ENCODE measurements at places on chromosomes 4 and X.

DNA sequence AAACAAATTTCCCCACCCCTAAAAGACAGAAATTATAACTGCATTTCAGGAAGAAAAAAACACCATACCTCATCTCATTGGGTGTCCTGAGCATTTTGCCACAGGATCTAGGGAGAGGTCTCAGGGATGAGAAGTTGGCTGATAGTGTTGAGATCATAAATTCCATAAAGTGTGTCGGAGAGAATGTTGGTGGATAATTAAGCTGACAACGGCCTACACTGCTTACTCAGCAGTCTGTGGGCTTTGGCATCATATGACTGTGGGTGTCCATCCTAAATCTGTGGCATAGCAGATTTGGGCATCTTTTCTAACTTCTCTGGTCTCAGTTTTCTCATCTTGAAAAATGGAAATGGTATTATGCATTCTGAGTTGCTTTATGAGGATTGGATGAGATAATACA is 12.3 kb downstream of the CENPVL3 start:
- no peak for DNase-seq

DNA sequence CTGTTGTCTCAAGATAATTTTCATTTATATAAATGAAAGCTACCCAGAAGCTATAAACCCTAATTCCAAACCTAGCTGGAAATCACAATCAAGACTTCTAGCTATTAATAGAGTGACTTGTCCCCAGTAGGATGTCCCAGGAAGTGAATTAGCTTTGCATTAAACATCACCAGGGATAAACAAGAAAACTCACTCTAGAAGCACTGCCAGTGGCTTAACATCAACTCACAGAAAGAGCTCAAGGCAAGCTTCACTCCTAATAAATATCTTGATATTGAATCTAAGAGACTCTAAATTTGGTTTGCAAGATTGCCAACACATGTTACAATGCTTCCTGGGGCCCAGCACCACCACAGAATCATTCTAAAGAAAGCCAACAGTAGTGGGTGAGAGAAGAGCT is 468.7 kb upstream of the FAM241A start:
- no peak for DNase-seq

DNA sequence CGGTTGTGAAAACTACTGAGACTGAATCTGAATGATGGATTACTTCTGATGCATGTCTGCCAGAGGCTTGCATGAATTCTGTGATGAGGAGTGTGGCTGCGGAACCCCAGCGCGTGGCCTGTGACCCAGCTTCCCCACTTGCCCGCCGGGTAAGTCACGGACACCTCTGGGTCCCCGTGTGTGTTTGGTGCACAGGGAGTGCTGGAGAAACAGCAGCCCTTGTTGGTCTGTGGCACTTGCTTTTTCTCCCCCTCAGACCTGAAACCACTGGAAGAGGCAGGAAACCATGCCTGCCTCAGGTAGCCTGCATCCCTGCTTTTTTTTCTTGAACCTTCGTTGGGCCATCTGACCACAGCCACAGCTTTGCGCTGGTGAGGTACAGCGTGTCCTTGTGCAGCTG is 51.9 kb upstream of the TADA2B start:
- DNase-seq, result no peak

GRCh38 chrX:151985531-151985930 is 11.1 kb upstream of the GABRE start:
- DNase-seq, result no peak

GRCh38 chr4:72606751-72607150 is 37.7 kb upstream of the ADAMTS3 start:
- DNase-seq, result no peak

- no peak for DNase-seq
These were observed 189.5 kb downstream of the ARAP2 start for GRCh38 chr4:36054694-36055422.

DNA sequence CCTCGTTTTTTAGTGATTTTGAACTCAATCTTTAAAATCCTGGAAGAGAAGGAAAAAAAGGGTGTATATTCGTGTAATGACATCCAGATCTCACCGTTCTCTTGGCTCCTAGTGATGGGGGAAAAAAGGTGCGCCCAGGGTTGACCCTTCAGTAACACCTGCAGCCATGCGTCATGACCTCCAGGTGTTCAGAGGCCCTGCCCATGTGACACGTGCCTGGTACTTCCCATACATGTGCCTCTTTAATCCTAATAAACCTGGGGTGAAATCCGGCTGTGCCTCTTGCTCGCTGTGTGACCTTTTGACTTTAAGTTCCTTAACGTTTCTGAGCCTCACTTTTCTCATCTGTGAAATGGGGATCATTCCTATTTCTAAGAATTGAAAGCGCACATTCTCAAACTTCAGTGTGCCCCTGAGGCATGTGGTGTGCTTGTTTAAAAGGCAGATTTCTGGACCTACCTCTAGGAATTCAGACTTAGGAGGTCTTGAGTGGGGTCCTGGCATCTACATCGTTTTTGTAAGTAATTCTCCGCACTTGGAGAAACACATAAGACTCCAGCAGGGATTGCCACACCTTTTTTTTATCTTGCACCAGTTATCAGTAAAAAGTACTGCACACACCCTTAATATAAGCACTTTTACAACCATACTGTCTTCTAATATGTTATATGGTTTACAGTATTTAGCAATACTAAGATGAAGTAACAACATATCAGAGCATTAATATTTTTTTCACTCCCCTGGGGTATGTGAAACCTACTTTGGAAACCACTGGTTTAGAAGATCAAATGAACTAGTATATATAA is 90.1 kb downstream of the RELL1 start:
- DNase-seq, result no peak

DNA sequence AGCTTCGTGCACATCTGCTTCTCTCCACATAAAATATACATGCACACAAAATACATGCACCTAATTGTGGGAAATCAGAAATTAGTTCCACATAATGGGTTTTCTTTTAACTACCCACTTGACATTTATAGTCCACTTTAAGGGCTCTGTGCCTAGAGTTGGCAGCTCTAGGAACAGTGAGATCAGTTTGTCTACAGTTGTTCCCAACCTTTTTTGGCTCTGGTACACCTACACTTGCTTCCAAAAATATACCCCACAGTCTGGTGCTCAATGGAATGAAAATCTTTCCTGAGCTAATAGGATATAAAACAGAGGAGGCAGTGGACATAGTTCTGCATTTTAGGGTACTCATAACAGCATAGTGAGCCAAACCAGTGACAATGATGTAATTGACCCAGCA is 36.1 kb downstream of the HDAC8 start:
- DNase-seq, result no peak

- DNase-seq, result no peak
These were observed 15.8 kb downstream of the TRPC5 start for GRCh38 chrX:112066813-112067212.

GRCh38 chr4:10743357-10743756 is 58.8 kb upstream of the CLNK start:
- no peak for DNase-seq

GRCh38 chrX:40266490-40267333 is 169.0 kb upstream of the BCOR start:
- peak; percentile 55 for DNase-seq

- no peak for DNase-seq
These were observed 431.2 kb downstream of the GASK1B start for GRCh38 chr4:157741642-157742041.

DNA sequence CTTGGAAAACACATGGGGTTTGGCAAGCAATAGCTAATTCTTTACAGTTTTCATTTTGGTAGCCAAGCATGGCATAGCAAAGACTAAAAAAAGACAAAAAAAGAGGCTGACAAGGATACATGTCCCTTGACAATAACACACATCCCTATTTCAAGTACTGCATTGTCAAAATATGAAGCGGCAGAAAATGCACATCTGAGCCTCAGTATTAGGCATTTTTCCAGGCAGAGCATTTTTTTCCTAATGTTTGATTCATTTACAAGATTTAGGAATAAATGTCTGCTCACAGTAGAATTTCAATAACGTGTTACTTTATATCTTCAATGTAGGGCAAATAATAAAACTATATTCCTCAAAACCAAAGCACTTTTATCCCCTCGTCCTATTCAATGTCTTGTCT is 216.3 kb upstream of the PCDH18 start:
- DNase-seq, result no peak

DNA sequence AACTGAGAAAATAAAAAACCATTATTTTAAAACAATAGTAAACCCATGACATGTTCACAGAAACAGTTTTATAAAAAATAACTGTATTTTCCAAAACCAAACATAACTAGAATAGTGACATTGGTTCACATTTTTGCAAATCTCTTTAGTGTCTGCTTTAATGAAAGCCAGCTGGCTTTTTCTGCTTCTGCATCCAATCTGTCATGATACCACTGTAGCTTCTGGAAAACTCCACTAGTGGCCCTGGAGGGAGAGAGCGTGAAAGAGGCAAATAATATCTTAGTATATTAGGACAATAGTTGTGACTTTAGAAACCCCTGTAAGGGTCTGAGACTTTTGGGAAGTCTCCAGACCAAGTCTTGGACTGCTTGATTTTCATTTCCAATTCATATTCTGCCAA is 31.1 kb downstream of the FGFBP1 start:
- no peak for DNase-seq

- DNase-seq, result no peak
These were observed 743.7 kb downstream of the C4orf33 start for GRCh38 chr4:129839687-129840086.

- no peak for DNase-seq
These were observed 88.6 kb downstream of the CHRNA9 start for GRCh38 chr4:40423735-40424134.

GRCh38 chr4:46937493-46937892 is 28.4 kb upstream of the COX7B2 start:
- DNase-seq, result no peak

DNA sequence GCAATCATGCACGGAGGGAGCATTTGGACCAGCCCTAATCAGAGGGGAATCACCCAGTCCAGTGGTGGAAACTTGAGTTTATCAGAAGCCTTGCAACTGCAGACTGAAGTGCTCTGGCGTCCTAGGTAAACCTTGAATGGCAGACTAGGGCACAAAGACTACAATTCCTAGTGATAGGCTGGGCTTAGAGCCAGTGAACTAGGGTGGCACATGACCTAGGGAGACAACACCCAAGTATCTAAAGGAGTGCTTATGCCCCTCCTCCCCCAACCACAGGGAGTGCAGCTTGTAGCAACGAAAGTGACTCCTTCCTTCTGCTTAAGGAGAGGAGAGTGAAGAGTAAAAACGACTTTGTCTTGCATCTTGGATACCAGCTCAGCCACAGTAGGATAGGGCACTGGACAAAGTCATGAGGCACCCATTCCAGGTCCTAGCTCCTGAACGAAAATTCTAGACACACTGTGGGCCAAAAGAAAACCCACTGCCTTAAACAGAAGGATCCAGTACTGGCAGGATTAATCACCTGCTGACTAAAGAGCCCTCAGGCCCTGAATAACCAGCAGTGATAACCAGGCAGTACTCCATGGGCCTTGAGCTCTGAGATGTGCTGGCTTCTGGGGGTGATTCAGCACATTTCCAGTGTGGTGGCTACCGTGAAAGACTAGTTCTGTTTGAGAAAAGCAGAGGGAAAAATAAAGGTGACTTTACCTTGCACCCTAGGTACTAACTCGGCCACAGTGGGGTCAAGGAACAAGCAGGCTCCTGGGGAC is 58.7 kb upstream of the STARD8 start:
- no peak for DNase-seq

DNA sequence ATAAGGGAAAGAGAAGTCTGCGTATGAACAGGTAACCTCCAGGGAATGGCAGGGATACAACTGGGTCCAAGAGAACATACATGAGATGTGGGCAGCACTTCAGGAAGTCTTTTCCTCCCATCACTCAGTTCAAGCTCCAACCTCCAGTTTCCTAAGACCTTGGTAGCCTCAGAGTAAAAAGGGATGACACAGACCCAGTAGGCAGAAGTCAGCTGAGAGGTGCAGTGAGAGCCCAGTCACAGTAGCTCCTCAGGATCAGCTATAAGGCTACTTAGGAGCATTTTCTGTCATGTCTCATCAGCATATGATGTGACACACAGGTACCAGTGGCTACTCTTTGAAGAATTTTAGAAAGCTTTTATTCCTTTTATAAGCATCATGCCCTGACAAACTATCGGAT is 12.5 kb upstream of the STS start:
- no peak for DNase-seq

GRCh38 chrX:53089224-53089842 is 4.6 kb upstream of the KANTR start:
- DNase-seq, result peak; percentile 60

Measured in NCI-H345 (cell line).